ENCODE measurements at places on chromosomes 6 and 20.
A peak's percentile ranks its signal among the peaks of the same experiment; 100 is the strongest.

DNA sequence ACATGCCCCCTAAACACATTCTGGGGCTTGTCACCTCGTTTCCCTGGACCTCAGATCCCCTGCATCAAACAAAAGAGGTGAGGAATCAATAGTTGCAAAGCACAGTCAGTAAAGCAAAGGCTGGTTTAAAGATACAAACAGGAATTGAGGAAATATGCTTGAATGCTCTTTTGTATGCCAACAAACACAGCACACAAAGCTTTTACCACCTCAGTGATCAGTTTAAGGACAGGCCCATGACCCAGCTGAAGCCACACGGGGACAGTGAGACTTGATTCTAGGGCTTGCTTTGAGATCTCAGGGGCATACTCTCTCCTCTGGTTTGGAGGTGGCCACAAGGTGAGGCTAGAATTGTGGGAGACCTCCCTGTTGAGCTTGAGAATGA is 182.9 kb upstream of the CST7 start:
- no peak for DNase-seq

- DNase-seq = peak; percentile 22
These were observed 30.8 kb downstream of the SF3B5 start for GRCh38 chr6:144064402-144065212.

DNA sequence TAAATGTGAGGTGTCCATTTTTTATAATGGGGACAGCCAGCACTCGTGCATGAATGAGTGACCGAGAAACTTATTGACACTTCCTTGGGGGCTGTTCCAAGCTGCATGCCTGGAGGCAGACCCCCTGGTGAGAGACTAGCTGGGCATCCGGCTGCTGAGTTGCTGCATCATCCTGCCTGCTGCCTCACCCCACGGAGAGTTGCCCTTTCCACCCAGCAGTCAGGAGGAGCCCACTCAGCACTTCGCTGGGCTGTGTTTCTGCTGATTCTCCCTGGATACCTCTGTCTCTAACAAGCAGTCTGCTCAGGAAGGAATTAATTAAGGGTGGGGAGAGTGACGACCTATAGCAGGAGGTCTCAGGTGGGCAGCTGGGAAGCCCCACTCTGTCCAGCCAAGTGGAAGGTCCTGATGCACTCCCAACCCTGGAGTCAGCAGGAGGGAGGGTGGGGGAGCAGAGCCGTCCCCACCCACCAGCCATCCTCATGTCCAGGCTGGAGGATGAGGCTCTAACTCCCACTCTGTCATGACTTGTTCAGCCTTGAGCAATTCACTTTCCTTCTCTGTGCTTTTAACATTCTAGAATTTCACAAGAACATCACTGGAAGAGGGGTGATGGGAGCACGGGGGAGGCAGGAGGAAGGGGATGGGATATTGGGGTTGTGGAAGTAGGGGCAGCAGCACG is 177.3 kb downstream of the LRFN2 start:
- DNase-seq = no peak

- no peak for DNase-seq
These were observed 32.2 kb upstream of the HEY2 start for GRCh38 chr6:125717120-125717731.

GRCh38 chr20:8903655-8904605 is 165.0 kb upstream of the PLCB4 start:
- DNase-seq = no peak

DNA sequence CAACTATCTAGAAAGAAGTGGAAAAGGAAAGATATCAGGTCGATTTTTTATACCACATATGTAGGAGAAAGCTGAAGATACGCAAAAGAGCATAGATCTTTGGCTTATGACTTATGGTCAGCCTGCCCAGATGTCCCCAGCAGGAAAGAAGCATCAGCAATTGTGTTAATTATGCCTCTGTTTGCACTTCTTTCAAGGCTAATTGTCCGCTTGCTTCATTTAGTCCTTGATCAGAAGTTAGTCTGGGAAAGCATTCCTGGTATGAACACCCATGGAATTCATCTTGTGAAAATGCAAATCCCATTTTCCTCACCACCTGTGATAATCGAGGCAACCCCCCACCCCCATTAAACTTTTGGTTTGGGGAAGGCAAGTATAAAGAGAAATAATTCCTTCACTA is 62.8 kb downstream of the ATP9A start:
- DNase-seq = no peak

- no peak for DNase-seq
These were observed at the start of gene RAB44 for GRCh38 chr6:36697481-36697903. Gene RAB44 (plus strand): TSS chr6:36697826. CDS start chr6:36704236, 6,410 bp downstream.

GRCh38 chr6:168756009-168756634 is 315.1 kb downstream of the SMOC2 start:
- no peak for DNase-seq
